Fibroblast of skin of right quadriceps (primary cell): ENCODE measurements at places on chromosomes 5 and 9.
A peak's percentile ranks its signal among the peaks of the same experiment; 100 is the strongest.

DNA sequence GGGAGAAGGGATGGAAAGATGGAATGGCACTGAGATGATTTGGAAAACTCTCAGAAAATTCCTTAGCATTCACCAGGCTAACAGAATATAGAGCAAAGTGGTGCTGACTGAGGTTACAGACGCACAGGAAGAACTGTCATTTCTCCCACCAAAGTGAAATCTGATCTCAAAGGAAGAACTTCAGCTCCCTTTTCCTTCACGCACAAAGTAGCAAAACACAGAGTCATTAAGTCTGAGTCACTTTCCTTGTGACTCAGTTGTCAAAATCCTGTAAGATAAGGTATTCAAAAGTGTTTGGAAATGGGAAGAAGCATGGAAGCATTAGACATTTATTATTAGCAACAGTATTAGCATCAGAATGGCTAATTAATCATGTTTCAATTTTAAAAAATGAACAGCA is 11.7 kb downstream of the MPDZ start:
- DNase-seq = peak; percentile 90

GRCh38 chr5:15594977-15595568 is 95.1 kb downstream of the FBXL7 start:
- peak; percentile 78 for DNase-seq

DNA sequence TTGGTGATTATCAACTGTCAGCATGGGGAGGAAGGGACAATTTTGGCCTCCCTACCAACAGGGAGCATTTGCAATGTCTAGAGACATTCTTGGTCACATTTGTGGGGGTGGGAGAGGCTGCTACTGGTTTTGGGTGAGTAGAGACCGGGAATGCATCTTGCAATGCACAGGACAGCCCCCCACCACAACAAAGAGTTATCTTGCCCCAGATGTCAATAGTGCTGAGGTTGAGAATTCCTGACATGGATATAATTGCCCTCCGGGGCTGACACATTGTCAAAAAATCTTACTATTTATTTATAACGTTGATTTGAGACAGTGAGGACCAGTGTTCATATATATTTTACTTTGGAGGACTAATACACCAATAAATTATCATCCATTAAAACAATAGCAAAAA is 316.1 kb downstream of the PSAT1 start:
- peak; percentile 65 for DNase-seq

DNA sequence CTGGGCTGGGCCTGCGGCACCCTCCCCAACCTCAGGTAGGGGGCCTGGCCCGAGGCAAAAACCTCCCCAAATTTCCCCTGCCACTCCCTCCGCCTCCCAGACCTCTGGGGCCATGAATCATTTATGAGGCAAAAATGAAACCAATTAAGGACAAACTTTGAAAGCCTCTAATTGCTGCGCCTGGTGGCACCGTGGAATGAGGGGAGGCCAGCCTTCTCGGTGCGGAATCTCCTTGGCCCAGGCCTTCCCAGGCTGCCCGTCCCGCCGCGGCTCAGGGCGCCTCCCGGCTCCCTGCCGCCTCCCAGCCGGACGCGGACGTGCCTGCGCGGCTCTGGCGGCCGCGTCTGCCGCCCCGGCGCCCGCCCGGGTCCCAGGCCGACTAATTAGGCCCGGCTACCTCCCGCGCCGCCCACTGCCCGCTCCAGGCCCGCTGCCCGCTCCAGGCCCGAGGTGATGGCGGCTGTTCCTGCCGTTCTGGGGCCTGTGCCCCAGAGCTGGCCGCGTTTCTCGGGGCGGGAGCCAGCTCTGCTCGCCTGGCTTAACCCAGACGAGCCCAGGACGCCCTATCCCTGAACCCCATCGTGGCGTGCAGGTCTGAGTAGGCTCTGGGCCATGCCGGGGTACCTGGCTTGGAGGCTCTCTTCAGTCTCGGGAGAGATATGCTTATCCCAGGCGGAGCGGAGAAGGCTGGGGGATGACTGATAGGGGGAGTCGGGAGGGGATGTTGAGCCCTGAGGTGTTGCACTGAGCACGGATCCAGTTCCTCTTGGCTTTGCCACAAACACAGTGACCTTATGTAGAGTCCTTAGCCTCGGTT is 20.1 kb downstream of the CXXC5 start:
- DNase-seq = peak; percentile 62

GRCh38 chr9:121972501-121972981 is 120.6 kb downstream of the TTLL11 start:
- peak; percentile 50 for DNase-seq
